Lower leg skin (tissue), 4 donors: ENCODE measurements at places on chromosomes 7 and 10.

- DNase-seq: no peak
Measured at GRCh38 chr7:35012160-35012559, 25.1 kb downstream of the DPY19L1 start.

- no peak for DNase-seq
Measured at GRCh38 chr10:121813211-121813815, 114.5 kb downstream of the ATE1 start.

- DNase-seq: no peak
Measured at GRCh38 chr7:106629516-106629915, 31.4 kb downstream of the CCDC71L start.

- no peak for DNase-seq
Measured at GRCh38 chr7:151695951-151696541, 176.4 kb upstream of the RHEB start.

GRCh38 chr10:5485948-5486852 lies 13.2 kb downstream of the CALML5 start:
- no peak for DNase-seq

- no peak for DNase-seq
Measured at GRCh38 chr7:50310956-50311355, 6.4 kb downstream of the IKZF1 start.

- DNase-seq: peak; percentile 64
Measured at GRCh38 chr7:55110993-55111361, 92.2 kb downstream of the EGFR start.

GRCh38 chr7:37728747-37729146 lies 45.2 kb downstream of the GPR141 start:
- no peak for DNase-seq

DNA sequence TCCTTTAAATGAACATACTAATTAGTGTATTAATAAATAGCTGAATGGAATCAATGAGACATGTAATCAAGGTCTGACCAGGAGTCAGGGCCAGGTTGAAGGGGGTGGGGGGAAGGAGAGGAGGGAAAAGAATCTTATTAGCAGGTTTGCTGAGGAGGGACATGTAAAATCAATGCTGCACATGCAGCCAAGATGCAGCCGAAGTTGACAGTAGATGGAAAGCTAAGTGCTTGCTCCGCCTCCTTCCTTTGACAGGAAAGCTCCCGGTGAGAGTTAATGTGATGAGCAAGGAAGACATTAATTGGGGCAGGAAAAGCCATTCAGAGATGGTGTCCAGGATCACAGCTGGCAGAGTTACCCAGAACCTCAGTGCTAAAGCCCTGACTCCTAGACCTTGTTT lies 24.4 kb downstream of the PLXNA4 start:
- no peak for DNase-seq

- DNase-seq: no peak
Measured at GRCh38 chr7:27793780-27794179, 53.8 kb downstream of the TAX1BP1 start.

DNA sequence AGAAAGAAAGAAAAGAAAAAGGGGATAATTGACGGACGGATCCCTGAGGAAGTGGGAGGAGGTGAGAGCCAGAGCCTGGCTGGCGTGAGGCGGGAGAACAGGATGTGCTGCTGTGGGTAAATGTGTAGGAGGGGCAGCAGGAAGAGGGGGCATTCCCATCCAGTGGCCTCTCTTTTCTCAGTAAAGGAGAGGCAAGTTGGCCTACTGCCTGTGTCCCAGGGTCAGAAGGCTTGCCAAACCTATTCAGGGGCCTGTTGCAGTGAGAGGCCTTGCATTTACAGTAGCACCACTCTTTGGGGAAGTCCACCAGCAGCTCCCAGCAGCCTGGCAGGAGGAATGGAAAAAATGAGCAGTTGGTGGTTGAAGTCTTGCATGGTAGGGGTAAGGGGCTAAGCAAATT lies 26.6 kb upstream of the ASCC1 start:
- peak; percentile 92 for DNase-seq

DNA sequence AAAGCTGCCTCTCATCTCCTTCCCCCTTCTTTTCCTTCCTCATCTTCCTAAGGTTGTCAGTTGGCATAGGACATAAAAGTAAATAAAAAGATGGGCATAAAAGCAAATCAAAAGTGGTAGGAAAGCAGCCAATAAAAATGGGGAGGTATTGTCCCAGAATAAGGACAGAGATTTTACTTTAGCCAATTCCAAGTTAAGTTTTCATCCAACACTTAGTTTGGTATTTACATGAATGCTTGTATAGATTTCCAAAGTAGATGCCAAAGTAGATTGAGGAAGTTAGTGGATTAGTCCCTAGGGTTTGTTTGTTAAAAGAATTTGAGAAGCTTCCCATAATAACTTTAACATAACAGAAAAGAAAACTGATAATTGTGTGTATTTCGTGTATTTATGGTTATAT lies 33.7 kb downstream of the HDAC9 start:
- no peak for DNase-seq

DNA sequence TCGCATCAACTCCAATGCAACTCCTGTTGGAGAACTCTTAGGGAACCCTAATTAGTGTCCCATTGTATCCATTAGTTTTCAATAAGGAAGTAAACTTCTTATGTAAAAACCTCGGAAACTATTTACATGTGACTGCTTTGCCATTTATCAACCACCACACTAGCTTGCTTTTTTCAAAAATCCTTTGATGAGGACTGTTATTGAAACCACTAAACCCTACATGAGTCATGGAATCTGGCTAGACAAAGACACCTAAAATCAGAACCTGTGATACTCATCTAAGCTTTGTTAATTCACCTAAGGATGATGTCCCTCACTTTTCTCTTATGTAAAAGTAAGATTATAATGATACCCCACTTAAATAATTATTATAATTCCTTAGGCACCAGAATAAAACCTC lies 414.1 kb upstream of the ETV1 start:
- no peak for DNase-seq

DNA sequence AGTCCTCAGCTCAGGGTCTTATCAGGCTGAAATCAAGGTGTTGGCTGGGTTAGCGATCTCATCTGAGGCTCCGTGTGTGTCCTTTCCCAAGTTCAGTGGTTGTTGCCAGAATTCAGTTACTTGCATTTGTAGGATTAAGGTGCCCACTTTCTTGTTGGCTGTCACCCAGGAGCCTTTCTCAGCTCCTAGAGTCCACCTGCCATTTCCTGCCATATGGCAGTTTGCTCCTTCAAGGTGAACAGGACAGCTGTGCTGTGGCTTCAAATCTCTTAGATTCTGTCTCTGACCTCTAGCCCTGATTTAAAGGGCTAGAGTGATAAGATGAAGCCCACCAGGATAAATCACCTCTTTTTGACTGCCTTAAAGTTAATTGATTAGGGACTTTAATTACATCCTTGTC lies 1.0 kb upstream of the HIF1AN start:
- peak; percentile 4 for DNase-seq

GRCh38 chr7:151687523-151688235 lies 168.0 kb upstream of the RHEB start:
- DNase-seq: peak; percentile 92

- DNase-seq: no peak
Measured at GRCh38 chr10:54869022-54869421, 68.0 kb upstream of the PCDH15 start.

DNA sequence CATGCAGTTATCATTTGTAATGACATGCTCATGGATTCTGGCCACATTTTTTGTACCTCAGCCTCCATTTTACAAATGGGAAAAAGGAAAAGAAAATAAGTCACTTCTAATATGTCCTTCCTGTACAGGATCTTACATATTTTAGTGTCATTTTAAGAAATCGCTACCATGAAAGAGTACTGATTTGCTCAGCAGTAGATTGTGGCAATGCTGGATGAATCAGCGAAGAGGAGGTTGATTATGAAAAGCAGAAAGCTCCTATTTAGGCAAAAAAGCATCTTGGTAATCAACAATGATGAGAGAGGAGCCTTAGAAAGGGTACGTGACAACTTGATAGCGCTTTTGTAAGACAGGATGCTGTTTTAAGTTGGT lies 522.9 kb downstream of the PARD3 start:
- DNase-seq: no peak

GRCh38 chr7:128947854-128948253 lies 10.1 kb downstream of the IRF5 start:
- no peak for DNase-seq

GRCh38 chr10:110612087-110612486 lies 32.0 kb upstream of the RBM20 start:
- DNase-seq: no peak

- DNase-seq: no peak
Measured at GRCh38 chr7:30253796-30254165, 30.6 kb upstream of the ZNRF2 start.

DNA sequence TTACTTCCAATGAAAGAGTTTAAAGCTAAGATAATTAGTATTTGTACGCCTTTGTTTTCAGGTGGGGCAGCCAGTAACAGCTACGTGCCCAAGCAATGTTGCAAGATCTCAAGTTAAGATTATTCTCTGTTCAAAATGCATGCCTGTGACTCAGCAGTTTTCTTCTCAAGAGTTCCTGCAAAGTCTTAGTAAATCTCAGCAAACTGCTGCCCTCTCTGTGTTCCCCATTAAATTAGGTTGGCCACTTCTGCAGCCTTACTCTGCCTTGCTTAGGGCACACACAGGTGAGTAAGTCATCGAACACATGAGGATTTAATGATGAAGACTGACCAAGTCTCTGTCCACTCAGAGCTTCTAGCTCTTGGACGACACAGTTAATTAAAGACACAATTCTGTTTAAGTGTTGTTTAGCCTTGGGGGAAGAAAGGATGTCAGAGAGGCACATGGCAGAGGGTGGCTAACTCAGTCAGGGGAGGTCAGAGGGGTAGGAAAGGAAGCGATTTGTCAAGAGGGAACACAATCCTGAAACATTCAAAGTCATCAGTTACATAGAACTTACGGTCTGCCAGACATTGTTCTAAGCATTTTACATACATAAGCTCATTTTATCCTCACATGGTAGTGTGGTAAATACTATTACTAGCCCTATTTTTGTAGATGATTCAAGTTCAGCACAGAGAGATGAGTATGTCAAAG lies 20.2 kb upstream of the SLC35G1 start:
- DNase-seq: no peak

DNA sequence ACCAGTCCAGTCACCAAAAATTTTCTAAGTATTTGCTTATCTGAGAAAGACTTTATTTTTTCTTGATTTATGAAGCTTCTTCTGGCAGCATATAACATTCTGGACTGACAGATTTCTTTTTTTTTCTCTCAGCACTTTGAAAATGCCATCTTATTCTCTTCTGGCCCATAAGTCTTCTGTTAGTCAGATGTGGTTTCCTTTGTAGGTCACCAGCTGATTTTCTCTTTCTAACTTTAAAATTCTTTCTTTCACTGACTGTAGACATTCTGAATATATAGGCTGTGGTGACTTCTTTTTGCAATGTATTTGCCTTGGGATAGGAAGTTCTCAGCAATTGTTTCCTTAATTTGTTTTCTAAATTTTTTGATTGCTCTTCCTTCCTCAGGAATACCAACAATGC lies 172.5 kb downstream of the CCDC7 start:
- DNase-seq: no peak

- DNase-seq: no peak
Measured at GRCh38 chr7:120724448-120724847, 133.5 kb downstream of the TSPAN12 start.

DNA sequence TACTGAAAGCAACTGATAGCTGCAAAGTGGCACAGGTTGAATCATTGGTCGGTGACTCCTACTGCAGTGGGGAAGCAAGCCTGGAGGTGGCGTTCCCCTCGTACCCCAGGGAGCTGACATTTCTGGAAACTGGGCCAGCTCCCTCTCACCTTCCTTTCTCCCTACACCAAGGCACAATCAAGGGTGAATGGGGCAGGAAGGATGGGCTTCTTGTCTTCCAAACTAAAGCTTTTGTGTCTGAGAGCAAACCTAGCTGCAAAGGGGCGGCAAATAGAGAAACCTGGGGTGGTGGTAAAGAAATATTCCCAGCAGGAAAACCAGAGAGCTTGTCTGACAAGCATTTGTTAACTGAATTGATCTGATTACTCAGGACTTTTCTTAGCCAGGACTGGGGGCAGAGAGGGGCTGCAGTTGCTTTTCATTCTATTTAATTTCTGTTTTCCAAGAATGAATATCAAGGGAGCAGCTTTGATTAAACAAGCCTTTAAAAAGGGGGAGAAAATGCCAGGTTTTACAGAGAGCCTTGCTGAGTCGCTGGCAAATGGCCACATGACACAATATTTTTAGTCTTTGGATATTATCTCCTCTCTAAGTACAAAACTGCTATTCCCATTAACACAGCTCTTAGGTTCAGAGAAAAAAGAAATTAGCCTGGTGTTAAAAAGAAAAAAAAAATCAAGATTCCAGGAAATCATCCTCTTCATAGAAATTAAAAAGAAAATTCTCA lies 27.8 kb downstream of the CDHR3 start:
- no peak for DNase-seq

GRCh38 chr7:5997210-5997808 lies 11.5 kb downstream of the PMS2 start:
- DNase-seq: no peak

DNA sequence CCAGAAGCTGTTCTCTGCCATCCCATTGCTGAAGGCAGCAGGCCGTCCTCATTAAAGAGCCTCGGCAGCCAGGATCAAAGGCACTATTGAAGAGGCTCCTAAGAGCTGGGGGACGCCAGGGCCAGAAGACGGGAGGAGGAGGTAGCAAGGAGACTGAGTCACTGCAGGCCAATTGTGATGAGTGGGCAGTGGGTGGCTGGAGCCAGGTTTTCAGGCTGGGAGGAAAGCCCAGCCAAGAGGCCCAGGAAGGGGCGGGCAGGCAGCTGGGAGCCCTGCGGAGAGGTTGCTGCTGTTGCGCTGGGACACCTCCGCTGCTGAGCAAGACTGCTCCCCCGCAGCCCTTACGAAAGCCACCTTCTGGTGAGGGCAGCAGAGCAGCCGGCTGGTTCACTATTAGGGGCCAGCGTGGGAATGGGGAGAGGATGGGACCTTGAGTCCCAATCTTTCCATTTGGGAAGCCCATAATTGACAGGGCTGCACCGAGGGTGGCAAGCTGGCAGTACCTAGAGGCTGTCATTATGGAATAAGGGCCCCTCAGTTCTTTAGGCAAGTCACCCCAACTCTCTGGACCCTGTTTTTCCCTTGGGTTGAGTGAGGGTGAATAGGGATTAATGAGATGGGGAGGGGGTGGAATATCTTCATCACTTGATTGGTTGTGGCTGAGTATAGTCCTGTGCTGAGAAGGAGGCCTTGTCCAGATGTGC lies 48.4 kb downstream of the UNC5B start:
- DNase-seq: no peak

DNA sequence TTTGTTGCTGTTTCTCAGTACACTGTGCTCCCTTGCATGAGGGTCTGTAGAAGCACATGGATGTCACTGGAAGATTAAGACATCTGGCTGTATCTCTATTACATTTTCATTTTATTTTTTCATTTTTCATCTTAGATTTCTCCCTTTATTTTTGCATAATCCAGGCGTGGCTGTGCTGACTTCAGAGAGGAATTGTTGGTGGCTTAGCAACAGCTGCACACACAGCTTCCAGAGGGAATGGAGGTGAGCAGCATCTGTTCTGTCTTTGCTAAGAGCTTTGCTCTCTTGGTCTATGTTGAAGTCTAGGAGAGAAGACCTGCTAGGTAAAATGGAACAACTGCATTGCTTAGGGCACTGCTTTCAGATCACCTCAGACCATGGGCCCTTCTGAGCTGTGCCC lies 254.4 kb upstream of the SP4 start:
- no peak for DNase-seq

GRCh38 chr7:110144599-110144998 lies 946.3 kb upstream of the LRRN3 start:
- DNase-seq: no peak

- DNase-seq: no peak
Measured at GRCh38 chr7:32143301-32143700, 73.1 kb upstream of the PDE1C start.
